ENCODE measurements at places on chromosomes 13 and 19.

DNA sequence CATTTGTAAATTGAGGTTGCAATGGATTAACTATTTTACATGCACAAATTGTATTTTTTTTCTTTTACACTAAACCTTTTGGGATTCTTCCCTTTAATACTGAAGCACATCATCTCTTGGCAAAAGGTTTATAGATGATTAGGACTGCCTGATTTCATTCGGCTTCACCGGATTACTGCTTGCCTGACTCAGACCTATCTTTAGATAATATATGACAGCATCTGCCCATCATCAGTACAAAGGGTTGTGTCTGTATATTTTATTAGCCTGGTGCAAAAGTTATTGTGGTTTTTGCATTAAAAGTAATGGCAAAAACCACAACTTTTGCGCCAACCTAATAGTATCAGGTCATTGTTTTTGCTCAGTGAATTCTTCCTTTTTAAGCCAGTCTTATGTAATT lies 316.2 kb upstream of the HTR2A start:
- DNase-seq, result no peak

- DNase-seq, result no peak
Measured at GRCh38 chr13:43315522-43315921, 292.1 kb downstream of the DNAJC15 start.

DNA sequence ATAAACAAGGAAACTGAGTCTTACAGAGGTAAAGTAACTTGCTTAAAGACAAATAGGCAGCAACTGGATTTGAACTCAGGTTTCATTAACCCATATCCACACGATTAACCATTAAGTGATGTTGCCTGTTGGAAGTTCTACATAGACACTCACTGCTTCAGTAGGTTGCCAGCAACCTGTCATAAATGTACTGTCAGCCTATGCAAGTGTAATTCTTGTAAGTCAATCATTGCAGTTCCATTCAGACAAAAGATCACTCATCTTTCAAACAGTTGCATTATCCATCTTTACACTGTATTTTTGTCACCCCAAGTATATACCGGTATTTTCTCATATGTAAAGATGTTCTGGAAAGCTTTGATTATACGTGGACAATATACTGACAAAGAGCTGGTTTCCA lies 676.9 kb upstream of the PCDH20 start:
- DNase-seq, result no peak

DNA sequence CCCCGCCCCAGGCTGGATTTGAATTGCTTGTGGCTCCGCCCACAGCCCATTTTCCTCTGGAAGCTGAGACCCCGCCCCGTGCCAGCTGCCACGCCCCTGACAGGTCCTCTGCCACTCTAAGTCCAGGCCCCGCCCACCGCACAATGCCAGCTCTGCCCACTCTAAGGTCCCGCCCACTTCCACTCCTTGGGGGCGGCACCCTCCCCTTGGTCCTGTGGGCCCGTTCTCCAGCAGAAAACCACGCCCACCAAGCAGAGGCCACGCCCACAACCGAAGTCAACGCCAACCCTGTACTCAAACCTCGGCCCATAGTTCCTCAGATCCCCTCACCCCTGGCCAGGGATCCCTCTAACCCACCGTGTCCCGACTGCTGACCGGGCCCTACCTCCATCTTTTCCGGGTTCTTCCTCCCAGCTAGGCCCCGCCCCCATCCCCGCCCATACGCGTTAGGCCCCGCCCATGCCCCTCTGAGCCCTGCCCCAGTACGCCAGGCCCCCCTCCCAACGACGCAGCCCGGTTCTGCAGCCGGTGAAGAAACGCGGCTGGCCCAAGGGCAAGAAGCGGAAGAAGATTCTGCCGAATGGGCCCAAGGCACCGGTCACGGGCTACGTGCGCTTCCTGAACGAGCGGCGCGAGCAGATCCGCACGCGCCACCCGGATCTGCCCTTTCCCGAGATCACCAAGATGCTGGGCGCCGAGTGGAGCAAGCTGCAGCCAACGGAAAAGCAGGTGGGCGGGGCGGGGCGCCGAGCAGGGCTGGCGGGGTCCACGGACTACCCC lies 1.3 kb downstream of the HMG20B start:
- DNase-seq, result peak; percentile 88

- DNase-seq, result no peak
Measured at GRCh38 chr13:24503379-24503696, 9.2 kb downstream of the PARP4 start.

DNA sequence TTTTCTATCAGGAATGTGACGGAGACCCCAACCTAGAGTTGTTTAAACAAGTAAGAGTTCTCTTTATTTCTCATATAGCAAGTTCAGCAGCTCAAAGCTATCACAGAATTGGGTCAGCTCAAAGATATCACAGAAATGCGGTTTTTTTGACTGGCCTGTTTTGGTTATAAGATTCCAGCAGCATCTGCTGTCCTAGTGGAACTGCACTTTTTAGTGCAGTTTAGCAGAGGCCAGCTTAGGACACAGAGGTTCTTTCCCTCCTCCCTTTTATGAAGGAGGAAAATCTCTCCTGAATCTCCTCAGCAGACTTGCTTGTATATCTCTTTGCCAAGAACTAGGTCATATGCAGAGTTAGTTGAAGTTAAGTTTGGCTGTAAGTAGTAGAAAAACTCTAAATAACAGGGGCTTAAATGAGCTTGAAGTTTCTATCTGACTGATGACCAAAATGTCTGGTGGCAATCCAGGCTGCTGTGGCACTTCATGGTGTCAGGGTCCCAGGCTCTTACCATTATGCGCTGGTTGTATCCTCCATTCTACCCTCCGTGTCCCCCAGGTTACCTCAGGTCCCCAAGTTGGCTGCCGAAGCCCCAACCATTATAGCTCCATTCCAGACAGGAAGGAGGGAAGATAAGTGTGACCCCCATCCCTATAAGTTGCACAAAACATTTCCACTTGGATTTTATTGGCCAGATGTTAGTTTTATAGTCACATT lies 6.6 kb downstream of the PPP2R1A start:
- no peak for DNase-seq

Measured in CD4-positive, alpha-beta T cell treated with Interleukin-10 for 1 hour (primary cell).